ENCODE measurements at places on chromosomes 4 and X.

GRCh38 chrX:150014525-150014924, 76.2 kb upstream of the EOLA2 start:
- DNase-seq: no peak

DNA sequence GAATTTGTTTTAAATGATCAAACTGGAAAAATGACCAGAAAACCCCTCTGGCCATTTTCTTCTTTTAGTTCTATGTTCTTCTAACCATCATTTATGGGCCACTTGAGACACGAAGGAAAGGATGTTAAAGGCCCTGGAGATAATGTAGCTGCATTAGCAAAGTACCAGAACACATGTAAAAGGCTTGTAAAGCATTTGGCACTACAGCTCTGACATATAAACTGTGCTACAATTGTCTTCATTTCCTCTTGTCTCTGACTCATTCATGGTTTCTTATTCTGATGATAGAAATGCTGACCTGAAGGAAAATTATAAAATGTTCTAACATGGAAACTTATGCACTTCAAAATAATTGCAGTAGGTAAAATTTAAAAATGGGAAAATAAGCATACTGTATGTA, 388.7 kb downstream of the FAT4 start:
- DNase-seq: no peak

DNA sequence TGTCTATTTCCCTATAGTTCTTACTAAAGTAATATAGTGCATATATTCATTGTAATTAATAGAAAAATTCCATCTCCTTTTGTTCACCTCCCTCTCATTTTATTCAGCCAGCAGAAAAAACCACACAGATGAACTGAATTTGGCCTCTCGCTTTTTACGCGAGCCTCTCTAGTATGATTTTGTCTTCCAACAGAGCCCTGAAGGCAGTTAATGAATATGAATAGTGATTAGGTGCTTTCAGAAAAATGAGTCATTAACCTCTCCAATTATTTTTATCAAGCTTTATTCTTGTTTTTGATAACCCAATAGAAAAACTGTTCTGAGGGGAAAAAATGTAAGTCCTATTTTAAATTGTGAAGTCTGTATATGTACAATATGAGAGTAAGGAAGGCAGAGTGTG, 74.1 kb downstream of the ZAR1 start:
- DNase-seq: no peak

DNA sequence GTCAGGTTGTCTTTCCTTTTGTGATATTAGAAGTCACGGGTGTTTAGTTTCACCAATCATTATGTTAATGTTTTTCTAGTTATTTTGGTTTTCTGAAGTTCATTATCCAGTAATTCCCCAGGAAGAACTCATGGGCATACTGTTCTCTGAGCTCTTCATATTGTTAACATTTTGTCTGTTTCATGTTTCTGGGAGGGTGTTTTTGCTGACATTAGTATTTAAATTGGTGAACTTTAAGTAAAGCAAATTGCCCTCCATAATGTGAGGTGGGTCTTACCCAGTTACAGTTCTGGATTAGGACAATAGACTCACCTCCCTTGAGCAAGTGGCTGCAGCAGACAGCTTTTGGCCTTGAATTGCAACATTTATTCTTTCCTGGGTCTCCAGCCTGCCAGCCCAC, 163.4 kb downstream of the GPAT3 start:
- DNase-seq: no peak

GRCh38 chr4:128682942-128683666, 126.4 kb upstream of the JADE1 start:
- no peak for DNase-seq

- no peak for DNase-seq
These were observed 171.9 kb downstream of the TRAM1L1 start for GRCh38 chr4:116913451-116913850.

DNA sequence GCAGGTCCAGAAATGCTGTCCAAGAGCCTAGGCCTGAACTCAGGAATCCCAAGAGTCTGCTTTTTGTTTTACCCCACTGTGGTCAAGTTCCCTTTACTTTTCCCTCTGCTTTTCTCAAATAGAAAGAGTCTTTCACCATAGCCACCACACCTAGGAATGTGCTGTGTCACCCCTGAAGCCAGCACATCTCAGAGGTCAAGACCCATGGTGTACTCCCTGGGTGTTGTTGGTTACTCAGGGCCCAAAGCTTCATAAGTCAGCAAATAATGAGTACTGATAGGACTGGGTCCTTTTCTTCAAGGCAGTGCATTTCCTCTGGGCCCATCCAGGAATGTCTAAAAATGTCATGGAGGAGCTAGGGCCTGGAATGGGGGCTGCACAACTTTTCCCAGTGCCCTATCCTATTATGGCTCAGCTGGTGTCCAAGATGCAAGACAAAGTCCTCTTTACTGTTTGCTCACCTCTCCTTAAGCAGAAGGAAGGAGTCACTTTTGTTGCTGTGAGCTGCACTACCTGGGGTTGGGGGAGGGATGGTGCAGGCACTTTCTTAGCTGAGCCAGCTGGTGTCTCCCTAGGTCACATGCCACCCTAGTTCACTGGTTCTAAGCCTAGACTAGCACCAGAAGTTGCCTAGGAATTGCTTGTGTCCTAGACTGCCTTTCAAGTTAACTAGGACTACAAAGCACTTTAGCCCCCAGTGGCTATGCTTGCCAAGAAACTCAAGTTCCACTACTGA, 62.4 kb upstream of the RXFP1 start:
- DNase-seq: no peak

DNA sequence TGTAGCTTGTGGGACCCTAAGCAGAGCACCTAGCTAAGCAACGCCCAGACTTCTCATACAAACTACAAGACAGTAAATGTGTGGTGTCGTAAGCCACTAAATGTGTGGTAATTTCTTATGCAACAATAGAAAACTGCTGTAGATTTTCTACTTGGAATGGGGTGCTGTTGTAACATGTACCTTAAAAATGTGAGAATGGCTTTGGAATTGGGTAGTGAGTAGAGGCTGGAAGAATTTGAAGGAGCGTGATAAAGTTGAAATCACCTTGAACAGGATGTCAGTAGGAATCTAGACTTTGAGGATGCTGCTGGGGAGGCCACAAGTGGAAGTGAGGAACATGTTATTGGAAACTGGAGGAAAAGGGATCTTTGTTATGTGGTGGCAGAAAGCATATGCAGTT, 43.2 kb upstream of the FUNDC1 start:
- DNase-seq: no peak

DNA sequence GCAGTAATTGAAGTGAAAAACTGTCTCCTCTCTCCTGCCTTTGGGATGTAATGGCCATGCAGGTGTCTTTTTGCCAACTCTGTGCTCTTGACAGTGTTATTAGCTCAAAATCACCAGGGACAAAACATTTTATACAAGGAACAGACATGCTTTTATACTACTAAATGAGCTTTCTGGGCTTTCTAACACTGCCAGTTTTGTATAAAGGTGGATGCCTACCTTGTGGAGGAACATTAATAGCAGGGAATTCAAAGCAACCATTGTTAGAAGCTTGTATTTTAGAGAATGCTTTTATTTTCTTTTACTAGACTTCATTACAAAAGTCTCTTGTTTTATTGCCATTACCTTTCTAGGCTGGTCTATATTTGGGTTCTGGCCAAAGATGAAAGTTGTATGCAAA, 54.7 kb upstream of the ARSJ start:
- DNase-seq: peak; percentile 52

DNA sequence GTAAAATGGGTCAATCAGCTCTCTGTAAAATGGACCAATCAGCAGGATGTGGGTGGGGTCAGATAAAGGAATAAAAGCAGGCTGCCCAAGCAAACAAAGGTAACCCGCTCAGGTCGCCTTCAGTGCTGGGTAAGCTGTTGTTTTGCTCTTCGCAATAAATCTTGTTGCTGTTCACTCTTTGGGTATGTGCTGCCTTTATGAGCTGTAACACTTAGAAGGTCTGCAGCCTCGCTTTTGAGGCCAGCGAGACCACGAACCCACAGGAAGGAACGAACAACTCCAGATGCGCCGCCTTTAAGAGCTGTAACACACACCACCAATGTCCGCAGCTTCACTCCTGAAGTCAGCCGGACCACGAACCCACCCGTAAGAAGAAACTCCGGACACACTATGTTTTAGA, 11.5 kb upstream of the CAMK2D start:
- no peak for DNase-seq

GRCh38 chrX:66030505-66031317, 9.2 kb downstream of the VSIG4 start:
- DNase-seq: no peak

- no peak for DNase-seq
These were observed 59.8 kb upstream of the HS6ST2 start for GRCh38 chrX:133018229-133018628.

All from NCI-H1105 treated with DMSO at 0.1 percent for 48 hours (cell line).